WTC11 (cell line): ENCODE measurements at places on chromosomes 1 and 21.

- DNase-seq: no peak
These were observed 6.9 kb downstream of the TSTD1 start for GRCh38 chr1:161031874-161032273.

- no peak for DNase-seq
These were observed 1.5 kb upstream of the CLDN17 start for GRCh38 chr21:30168086-30168485.

DNA sequence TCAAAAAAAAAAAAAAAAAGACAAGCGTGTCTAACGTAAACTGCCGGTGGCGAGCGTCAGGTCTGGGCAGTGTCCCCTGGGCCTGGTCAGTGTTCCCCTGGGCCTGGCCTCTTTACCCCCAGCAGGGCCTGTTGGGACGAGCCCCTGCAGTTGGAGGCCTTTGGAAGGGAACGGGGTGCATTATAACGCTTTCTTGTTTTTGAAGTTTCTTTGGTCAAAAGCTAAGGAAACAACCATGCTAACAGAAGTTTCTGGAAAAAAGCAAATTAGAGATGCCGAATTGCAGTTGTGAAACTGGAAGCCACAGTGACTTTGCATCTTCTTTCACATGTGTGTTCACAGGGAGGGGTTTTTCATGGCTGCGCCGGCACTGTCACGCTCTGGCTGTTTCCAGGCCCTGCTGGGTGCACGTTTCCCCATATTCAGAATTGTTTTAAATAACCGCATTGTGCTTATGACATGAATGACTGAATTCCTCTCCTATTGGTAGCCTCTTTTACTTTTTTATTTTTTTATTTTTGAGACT, 16.0 kb downstream of the RRP1 start:
- no peak for DNase-seq

GRCh38 chr1:205348554-205349487, 7.9 kb downstream of the KLHDC8A start:
- no peak for DNase-seq

- DNase-seq: no peak
These were observed 45.7 kb downstream of the ZC3H11B start for GRCh38 chr1:219566951-219567947.

- no peak for DNase-seq
These were observed 77.0 kb upstream of the BACE2 start for GRCh38 chr21:41090981-41091380.

- no peak for DNase-seq
These were observed 46.0 kb upstream of the SLC19A1 start for GRCh38 chr21:45588086-45588825.

DNA sequence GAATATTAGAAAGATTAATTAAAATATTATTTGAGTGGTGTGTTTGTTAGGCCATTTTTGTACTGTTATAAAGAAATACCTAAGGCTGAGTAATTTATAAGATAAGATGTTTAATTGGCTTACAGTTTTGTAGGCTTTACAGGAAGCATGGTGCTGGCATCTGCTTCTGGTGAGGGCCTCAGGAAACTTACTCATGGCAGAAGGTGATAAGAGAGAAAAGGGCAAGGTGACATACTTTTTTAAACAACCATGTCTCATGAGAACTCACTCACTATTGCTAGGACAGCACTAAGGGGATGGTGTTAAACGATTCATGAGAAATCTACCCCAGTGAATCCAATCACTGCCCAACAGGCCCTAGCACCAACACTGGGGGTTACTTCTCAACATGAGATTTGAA, 56.7 kb upstream of the RGS21 start:
- DNase-seq: no peak

DNA sequence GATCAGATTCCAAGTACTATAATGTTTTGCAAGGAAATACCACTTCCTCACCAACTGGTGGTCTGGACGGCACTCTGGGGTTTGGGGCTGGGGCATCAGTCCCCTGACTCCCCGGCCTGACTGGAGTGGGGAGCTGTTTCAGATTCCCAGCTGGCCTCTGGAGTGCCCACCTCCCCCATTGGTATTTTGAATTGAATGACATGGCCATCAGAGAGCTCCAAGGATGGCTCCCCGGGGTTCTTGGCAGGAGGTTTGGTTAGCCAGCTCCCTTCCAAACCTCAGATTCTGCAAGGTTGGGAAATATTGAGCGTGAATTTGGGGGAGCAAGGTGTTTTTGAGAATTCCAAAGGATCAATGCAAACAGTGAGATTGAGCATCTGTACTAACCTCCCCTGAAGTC, 2.2 kb upstream of the INAVA start:
- DNase-seq: no peak

GRCh38 chr1:192707978-192708547, 72.1 kb downstream of the RGS13 start:
- no peak for DNase-seq

GRCh38 chr1:22351768-22352080, 99.9 kb upstream of the ZBTB40 start:
- no peak for DNase-seq

DNA sequence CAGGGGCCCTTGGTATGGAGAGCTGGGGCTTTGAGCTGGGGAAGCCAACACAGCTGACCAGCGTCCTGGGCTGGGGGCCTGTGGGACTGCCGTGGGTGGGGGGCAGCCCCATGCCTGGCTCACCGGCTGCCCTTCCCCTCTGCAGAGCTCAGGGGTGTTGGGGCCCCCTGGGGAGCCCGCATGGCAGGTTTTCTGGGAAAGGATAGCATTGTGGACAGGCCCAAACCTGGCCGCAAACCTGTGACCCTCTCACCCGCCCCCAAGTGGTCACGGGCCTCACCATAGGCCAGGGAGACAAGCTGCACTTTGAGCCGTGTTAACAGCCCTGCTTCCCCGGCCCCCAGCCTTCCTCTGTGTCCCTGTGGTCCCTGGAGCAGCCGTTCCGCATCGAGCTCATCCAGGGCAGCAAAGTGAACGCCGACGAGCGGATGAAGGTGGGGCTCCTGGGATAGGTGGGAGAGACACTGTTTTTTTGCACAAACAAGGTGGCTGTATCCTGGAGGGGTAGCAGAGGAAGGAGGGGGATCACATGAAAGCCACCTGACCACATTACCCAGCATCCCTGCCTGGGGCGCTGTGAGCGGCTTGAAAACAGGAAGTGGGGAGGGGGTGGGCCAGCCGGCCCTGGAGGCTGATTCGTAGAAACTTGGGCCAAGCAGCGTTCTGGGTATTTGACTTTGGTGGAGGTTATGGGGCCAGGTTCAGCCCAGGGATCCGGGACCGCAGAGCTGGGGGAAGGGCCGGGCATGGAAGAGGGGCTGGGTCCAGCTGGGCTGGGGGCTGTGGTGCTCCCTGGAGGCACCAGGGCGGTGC, 65.9 kb downstream of the PIK3CD start:
- DNase-seq: peak; percentile 62

- no peak for DNase-seq
These were observed 536.6 kb upstream of the USP24 start for GRCh38 chr1:55751776-55752175.

DNA sequence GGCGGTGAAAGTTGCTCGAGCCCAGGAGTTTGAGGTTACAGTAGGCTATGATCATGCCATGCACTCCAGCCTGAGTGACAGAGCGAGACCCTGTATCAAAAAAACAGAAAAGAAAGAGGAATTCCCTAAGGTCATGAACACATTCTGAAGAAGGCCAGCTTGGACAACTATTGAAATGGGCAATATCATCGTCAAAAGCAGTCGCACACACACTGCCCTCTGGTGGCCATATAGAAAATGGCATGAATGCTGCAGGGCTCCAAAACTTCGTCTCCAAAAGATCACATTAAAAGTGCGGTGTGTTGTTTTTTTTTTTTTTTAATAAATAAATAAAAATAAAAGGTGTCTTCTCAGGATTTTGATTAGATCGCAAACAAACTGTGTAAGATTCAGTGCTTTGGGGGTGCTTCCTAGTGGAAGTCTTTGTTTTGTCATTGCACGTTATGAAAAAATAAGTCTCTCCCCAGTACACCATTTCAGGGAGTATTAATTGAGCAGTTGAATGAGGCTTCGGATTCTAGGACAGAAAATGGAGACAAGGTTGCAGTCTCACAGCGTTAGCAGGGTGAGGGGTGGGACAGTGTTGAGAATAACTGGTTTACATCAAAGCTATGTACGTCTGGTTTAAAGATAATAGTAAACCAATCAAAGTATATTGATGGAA, 87.5 kb upstream of the FMN2 start:
- peak; percentile 38 for DNase-seq

DNA sequence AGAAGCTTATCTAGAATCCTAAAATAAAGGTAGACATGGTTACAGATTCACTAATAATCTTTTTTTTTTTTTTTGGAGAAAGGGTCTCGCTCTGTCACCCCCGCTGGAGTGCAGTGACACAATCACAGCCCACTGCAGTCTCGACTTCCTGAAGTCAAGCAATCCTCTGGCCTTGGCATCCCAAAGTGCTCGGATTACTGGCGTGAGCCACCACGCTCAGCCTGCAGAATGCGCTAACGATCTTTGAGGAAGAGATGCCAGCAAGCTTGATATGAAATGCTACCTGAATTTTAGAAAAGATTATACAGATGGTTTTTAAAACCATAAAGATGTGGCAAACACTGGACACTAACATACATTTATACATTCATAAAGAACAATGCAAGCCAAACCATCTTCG, 4.1 kb upstream of the GNPAT start:
- no peak for DNase-seq

GRCh38 chr1:224266105-224266914, 63.7 kb downstream of the NVL start:
- no peak for DNase-seq

- peak; percentile 81 for DNase-seq
These were observed 850 bp downstream of the SESN2 start for GRCh38 chr1:28259934-28260802.

DNA sequence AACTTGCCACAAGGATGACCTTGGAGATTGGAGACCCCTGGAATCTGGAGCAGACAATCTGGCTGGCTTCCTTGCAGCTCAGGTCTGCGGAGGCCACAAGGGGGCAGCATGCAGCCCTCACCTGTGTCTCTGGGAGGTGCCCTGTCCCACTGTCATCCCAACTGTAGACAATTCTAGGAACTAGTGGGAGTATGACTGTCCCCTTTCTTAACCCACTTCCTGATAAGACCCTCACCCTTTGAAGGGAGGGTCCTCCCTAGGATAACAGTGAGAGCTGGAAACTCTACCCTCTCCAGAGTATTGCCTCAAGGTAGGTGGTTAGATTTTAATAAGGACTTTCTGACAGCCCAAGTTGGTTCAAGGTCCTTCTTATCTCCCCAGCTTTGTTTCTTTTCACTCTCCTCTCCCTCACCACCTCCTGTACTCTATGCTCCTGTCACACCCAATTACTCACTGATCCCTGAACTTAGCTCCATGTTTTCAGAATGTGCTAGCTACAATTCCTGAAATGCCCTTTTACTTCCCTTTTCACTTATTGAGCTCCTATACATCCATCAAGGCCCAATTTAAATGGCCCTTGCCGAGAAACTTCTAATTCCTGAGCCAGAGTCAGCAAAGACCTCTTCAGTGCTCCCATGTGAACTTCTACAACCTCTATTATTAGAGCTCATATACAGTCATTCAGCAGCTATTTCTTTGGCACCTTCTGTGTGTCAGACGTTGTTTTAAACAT, 9.2 kb upstream of the KCNQ4 start:
- peak; percentile 86 for DNase-seq

DNA sequence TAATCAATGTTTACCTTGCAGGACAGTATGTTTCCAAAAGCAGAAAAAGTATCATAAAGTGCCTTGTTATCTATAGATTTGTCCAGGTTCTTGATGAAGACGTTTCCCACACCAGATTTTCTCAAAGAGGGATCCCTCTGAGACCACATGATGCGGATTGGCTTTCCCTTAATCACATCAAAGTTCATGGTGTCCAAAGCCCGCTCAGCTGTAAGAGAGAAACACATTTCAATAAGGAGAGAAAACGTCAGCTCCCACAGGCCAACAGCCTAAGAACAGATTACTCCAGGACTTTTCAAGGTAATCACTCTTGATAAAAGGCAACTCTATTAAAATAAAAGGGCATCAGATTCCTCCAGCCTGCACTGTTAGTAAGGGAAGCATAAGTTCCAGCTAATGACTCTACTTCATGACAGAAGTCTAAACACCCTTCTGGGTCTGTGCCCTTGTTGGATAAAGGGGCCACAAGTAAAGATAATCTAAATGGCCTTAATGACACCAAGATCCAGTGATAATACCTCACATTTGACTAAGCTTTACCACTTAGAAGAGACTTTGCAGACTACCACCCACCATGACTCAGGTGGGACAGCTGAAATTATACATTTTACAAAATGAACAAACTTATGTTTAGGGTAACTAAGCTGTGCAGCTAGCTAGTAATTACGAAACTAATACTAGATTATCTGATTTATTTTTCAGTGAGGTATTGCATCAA, 4.1 kb downstream of the PABPC4 start:
- no peak for DNase-seq

GRCh38 chr1:181169281-181169865, 80.9 kb downstream of the IER5 start:
- no peak for DNase-seq

DNA sequence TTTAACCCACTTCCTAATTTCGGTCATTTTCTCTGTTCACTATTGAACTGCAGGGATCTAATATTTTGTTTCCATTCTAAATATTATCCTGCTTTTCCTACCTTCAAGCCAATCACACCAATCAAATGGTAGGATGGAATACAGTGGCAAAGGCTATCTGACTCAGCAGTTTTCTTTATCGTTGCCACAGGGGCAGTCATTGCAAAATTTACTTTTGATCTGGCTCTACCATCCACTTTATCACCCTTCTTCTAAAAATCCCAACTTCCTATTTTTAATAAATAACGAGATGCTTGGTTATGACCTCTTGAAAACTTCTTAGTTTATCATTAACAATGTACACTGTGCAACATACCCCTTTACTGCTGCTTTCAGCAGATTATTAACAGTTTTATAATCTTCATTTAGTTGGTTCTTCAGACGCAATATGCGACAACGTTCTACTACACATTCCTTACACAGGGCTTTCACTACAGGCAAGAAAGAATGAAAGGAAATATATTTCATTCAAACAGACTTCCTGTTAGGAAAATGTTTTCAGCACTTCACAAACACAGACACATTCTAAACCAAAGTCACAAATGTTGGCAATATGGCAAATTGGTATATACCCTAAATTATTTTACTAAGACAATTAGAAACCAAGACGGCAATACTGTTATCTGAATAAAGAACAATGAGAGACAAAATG, 52.3 kb upstream of the RAP1GAP start:
- DNase-seq: no peak
